CD4-positive, alpha-beta T cell treated with Interleukin-10 for 1 hour (primary cell): ENCODE measurements at places on chromosomes 4 and X.

DNA sequence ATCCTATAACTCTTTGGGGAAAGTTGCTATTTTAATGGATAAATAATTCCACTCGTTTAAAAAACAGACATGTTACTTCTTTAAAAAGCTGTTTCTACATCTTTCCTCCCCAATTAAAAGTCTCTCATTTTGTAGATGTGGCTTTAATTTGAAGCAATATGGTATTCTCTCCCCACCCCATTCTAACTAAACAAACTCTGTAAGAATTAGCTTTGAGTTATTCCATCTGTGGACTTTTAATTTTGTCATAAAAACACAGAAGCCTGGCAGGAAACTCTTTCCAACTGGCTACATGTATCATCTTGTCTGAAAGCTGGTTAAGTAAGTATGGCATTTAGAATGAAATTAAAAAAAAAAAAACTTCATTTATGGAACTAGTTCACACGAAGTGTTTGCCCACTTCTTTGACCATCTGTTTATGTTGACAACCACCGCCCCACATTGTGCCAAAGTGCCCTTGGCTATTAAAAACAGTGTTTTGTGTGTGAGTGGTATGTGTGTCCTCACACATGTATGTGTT is 140.3 kb downstream of the NAA11 start:
- DNase-seq, result no peak

- no peak for DNase-seq
These were observed 587.2 kb downstream of the EPHA5 start for GRCh38 chr4:65083076-65083475.

DNA sequence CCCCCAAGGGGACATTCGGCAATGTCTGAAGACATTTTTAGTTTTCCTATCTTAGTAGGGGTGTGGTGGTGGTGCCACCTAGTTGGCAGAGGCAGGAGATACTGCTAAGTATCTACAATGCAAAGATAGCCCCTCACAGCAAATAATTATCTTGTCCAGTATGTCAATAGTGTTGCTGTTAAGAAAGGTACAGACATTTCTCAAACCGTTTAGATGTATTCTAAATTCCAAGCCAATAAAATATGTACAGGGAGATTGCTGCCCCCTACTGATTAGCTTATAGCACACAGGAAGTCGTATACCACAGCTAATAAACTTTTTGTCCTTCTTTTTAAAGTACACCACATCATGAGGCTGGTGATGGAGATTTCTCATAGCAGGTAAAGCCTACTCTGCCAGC is 260.5 kb downstream of the TMA16 start:
- peak; percentile 42 for DNase-seq

- DNase-seq, result no peak
These were observed 34.1 kb upstream of the NAF1 start for GRCh38 chr4:163200727-163201349.

DNA sequence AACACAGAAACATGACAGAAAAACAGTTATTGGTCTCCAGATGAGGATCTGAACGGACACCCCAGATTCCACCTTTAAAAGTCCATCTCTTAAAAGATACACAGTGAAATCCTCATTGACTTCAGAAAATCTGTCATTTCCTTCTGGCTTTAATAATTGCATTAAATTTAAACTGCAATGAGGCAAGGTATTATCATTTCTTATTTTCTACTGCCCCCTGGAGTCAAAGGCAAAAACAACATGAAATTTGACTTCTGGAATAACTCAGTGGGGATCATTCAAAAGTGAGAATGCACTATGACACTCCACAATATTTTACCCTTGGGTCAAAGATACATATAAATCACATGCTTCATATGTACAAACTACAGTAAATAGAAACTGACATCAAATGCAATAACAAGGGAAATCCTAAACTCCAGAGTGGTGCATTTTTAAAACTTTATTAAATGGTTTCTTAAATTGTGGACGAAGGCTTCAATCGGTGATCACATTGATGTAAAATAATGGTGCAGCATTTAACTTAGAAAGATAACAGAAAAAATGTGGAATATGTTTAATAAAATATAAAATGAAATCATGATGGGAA is 56.4 kb upstream of the SPANXN1 start:
- DNase-seq, result peak; percentile 0
